Activated CD4-positive, alpha-beta memory T cell treated with anti-CD3 and anti-CD28 coated beads, Interleukin-2, amount 10 ng/mL, durations not matched to agents 7 days and 5 days (primary cell): ENCODE measurements at places on chromosomes 5 and 9. TPM values are rescaled to one million over a fixed set of nuclear protein-coding genes. Genes with fewer than 3 reads are reported as not detected.
A peak's percentile ranks its signal among the peaks of the same experiment; 100 is the strongest.

DNA sequence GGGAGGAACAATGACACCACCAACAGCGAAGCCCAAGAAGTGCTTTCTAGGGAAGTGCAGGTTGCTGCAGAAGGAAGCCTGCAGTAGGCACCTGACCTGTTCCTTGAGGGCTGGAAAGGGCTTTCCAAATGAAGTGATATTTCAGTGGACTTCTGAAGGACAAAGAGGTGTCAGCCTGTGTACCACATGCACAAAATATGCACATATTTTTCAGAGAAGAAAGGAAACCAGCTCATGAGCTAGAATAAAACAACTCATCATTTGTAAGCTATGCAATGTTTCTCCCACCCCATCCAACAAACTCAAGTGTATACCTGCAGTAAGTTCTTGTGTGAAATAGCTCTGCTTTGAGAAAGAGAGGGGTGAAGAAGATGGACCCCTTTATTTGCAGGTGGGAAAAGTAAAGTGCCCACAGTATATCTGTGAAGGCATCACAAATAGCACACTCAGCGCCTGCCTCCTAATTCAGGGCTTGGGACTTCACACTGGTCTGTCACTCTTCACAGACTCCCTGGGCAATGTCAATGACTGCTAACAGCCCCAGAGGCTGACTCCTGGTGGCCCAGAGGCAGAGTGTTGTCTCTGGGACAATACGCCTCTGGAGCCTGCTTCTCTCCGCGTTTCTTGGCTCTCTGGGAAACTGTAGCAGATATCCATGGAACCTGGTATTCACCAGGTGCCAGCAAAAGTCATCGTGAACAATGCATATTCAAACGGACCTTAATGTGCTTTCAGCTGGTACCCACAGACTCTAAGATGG is 198.1 kb upstream of the EFNA5 start:
- no peaks in the 10 kb centered on the region for H3K4me1 ChIP-seq
- H3K27me3 ChIP-seq, result no peaks in the 10 kb centered on the region
- no peaks in the 10 kb centered on the region for H3K36me3 ChIP-seq
- DNase-seq, result no peak

The TNC gene
- total RNA-seq, result 0.03 TPM

The PCDHB10 gene
- not detected for total RNA-seq

DNA sequence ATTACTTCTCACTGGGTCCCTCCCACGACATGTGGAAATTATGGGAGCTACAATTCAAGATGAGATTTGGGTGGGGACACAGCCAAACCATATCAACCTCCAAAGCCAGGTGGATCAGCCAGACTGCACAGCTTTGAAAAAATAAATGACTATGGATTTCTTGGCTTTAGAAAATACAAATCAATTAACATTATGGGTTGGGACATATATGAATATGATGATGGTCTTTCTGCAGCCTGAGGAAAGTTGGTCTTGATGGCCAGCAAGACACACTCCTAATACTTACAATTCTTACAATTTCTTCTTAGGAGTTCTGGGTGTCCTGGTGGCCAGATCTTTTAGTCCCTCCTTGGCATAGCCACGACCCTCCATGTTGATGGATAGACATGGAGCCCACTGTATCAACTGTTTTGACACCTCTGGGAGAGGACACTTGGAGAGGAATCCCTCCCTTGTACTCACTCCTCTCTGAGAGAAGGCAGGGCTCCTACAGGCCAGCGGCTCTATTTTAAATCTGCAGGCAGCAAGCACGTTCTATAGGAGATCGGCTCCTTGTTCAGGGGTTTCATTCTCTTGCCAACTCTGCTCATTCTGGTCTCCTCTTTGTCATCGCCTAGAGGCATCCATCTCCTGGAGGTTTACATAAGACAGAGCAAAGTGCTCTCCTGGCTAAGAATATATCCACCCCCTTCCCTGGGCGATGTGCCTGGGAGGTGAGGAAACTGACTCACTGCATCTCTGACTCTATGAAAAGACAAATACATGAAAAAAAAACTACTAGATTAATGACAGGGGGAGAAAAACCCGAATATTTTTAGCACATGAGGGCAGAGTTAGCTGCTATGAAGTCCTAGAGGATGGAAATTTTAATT is 145.9 kb downstream of the CARTPT start:
- no peaks in the 10 kb centered on the region for H3K36me3 ChIP-seq
- no peak for DNase-seq

GRCh38 chr5:137828180-137828579 is 39.5 kb upstream of the MYOT start:
- H3K27ac ChIP-seq, result no peak overlapping the region
- H3K27me3 ChIP-seq, result peaks cover 4% of the 10 kb centered on the region
- H3K4me3 ChIP-seq, result no peak overlapping the region
- no peak for DNase-seq
- no peaks in the 10 kb centered on the region for H3K36me3 ChIP-seq
- no peaks in the 10 kb centered on the region for H3K4me1 ChIP-seq

- DNase-seq, result peak; percentile 19
- H3K4me1 ChIP-seq, result peaks cover 6% of the 10 kb centered on the region
- peaks cover 2% of the 10 kb centered on the region for H3K27me3 ChIP-seq
- H3K27ac ChIP-seq, result no peak overlapping the region
Measured at GRCh38 chr9:107422189-107423185, 67.1 kb downstream of the KLF4 start.

GRCh38 chr5:30808996-30809395 is 384.5 kb upstream of the CDH6 start:
- H3K4me3 ChIP-seq, result no peak overlapping the region
- no peaks in the 10 kb centered on the region for H3K36me3 ChIP-seq
- no peaks in the 10 kb centered on the region for H3K27me3 ChIP-seq
- no peak overlapping the region for H3K27ac ChIP-seq
- no peak for DNase-seq
- no peaks in the 10 kb centered on the region for H3K4me1 ChIP-seq

DNA sequence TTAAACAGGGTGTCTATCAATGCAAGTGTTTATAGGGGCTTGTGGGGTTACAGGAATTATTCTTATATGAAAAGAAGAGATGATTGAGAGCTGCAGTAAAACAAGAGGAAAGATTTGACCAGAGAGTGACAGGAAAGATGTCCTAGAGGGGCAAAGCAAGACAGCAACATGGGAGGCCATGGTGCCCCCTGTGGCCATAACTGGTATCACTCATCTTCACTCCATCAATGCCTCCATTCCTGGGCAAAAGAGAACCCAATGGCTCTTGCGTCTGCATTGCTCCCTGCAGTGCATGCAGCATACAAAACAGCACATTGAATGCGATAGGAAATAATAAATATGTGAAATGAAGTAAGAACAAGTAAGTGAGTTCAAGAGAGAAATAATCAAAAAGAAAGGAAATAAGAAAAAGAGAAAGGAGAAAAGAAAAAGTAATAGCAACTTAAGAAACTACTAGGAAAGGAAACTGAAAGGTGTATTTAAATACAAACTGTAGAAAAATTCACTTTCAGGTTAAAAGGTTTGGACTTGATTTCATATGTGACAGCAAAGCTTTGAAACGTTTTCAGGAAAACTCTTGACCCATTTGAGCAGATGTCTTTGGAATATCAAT is 206.6 kb downstream of the SEMA5A start:
- H3K27me3 ChIP-seq, result no peaks in the 10 kb centered on the region
- no peaks in the 10 kb centered on the region for H3K36me3 ChIP-seq
- no peak overlapping the region for H3K27ac ChIP-seq
- DNase-seq, result no peak
- H3K4me1 ChIP-seq, result peaks cover 1% of the 10 kb centered on the region

GRCh38 chr9:33818167-33818846 is 1.3 kb downstream of the UBE2R2 start:
- H3K4me1 ChIP-seq, result peaks cover 59% of the 10 kb centered on the region
- peaks cover 16% of the 10 kb centered on the region for H3K36me3 ChIP-seq
- no peak for DNase-seq
- H3K27me3 ChIP-seq, result no peaks in the 10 kb centered on the region

- no peaks in the 10 kb centered on the region for H3K36me3 ChIP-seq
- no peak overlapping the region for H3K4me3 ChIP-seq
- H3K27ac ChIP-seq, result no peak overlapping the region
- peaks cover 16% of the 10 kb centered on the region for H3K27me3 ChIP-seq
Measured at GRCh38 chr5:181043285-181044092, 3.4 kb downstream of the BTNL9 start.

DNA sequence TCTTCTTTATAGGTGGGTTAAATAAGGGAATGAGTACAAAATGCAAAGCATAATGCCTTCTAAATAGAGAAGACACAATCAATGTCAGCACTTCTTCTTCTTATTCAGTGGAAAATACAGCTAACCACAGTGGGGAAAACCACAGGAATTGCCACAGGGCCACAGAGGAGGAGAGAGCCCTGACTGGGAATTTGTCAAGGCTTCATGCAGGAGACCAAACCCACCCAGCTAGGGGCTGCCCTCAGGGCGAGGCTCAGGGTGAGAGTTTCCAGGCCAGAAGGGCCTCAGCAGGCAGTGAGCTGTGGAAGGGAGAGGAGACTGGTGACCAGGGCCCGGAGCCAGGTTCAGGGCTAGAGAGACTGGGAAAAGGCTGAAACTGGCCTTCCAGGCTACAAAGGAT is 279.1 kb downstream of the MSX2 start:
- H3K4me3 ChIP-seq, result no peak overlapping the region
- peaks cover 8% of the 10 kb centered on the region for H3K4me1 ChIP-seq
- H3K36me3 ChIP-seq, result peaks cover 8% of the 10 kb centered on the region

DNA sequence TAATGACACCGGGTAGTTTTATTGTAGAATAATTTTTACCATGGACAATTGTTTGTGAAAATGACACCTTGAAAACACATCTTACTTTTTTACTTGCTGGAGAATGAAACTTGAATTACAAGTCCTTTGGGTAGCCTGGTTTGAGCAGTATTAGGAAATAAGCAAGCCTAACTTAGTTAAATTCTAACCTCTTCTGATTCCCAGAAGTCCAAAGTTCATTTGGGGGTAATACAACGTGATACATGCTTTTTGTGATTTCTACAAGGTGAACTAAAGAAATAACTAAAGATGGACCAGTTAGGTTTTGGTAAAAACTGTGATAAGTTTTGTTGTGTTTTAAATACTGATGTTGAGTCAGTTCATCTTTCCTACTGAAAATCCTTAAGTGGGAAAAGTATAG is 135.4 kb upstream of the DMRT1 start:
- H3K27me3 ChIP-seq, result peaks cover 5% of the 10 kb centered on the region
- DNase-seq, result no peak
- H3K27ac ChIP-seq, result no peak overlapping the region

The CD14 gene
- 0.23 TPM for total RNA-seq

The SPARC gene
- total RNA-seq, result 0.25 TPM

DNA sequence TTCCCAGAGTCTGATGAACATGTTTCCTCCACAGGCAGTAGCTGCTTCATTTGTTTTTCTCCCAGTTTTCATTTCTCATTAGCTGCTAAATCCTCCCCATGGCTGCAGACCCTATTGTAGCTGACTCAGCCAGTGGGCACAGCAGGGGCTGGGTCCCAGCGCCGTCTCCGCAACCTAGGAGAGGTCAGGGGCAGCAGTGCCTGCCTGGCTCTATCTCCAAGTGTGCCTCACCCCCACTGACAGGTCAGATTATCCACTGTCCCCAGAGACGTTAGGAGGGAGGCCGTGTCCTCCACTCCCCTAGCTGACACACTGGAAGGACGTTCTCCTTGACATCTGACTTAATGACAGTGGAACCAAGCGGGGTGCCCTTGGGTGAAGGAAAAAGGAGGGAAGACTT is 31.1 kb downstream of the KCNIP1 start:
- no peak for DNase-seq
- no peaks in the 10 kb centered on the region for H3K36me3 ChIP-seq
- H3K27me3 ChIP-seq, result peaks cover 20% of the 10 kb centered on the region
- no peaks in the 10 kb centered on the region for H3K4me1 ChIP-seq
- no peak overlapping the region for H3K4me3 ChIP-seq

GRCh38 chr9:103942651-103943050 is 151.5 kb upstream of the SMC2 start:
- H3K4me3 ChIP-seq, result no peak overlapping the region
- H3K4me1 ChIP-seq, result no peaks in the 10 kb centered on the region
- H3K27ac ChIP-seq, result no peak overlapping the region
- DNase-seq, result no peak

The IFNB1 gene
- total RNA-seq, result 0.35 TPM

DNA sequence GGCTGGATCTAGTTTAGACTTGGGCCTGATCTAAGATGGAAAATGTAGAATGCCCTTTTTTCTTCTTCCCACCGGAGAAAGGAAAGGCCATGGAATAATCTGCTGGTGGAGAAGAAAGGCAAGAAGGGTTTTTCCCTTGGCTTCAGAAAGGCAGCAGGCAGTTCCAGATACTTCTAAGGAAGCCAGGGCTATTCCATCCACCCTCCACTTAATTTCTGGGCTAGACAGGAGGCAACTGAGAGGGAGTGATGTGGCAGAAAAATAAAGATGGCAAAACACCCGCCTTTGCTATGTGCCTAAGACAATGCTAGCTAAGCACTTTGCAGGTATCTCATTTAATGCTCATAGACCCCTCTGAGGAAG is 9.9 kb downstream of the MYOZ3 start:
- H3K36me3 ChIP-seq, result no peaks in the 10 kb centered on the region
- DNase-seq, result no peak
- H3K27ac ChIP-seq, result no peak overlapping the region
- H3K4me3 ChIP-seq, result no peak overlapping the region
- H3K4me1 ChIP-seq, result peaks cover 7% of the 10 kb centered on the region

The INSYN2B gene
- not detected for total RNA-seq

GRCh38 chr5:80905405-80905804 is 54.8 kb upstream of the RASGRF2 start:
- no peak for DNase-seq
- no peak overlapping the region for H3K4me3 ChIP-seq
- H3K4me1 ChIP-seq, result no peaks in the 10 kb centered on the region

DNA sequence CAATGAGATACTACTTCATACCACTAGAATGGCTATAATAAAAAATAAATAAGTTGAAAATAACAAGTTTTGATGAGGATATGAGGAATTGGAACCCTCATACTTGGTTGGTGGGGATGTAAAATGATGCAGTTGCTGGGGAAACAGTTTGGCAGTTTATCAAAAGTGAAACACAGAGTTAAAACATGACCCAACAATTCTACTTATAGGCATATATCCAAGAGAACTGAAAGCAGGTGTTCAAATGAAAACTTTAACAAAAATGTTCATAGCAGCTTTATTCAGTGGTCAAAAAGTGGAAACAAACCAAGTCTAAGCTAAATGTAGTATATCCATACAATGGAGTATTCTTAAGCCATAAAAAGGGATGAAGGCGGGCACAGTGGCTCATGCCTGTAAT is 13.1 kb upstream of the LHFPL2 start:
- H3K36me3 ChIP-seq, result no peaks in the 10 kb centered on the region
- no peak overlapping the region for H3K4me3 ChIP-seq
- no peaks in the 10 kb centered on the region for H3K4me1 ChIP-seq
- no peak for DNase-seq

The EMB gene
- total RNA-seq, result 188 TPM

- no peak for DNase-seq
- H3K27me3 ChIP-seq, result no peaks in the 10 kb centered on the region
- no peak overlapping the region for H3K4me3 ChIP-seq
Measured at GRCh38 chr9:122307925-122308324, 43.2 kb downstream of the MRRF start.

DNA sequence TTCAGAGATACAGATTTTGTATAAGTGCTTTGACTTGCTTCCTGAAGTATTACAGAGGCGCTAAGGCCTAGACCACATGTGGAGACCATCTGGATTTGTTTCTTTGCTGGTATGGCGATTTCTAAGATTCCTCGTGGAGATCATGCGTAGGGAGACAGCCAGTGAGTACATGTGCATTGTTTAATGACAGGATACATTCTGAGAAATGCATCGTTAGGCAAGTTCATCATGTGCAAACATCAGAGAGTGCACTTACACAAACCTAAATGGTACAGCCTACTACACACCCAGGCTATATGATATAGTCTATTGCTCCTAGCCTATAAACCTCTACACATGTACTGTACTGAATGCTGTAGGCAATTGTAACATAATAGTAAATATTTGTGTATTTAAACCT is 16.5 kb upstream of the CEP120 start:
- no peak overlapping the region for H3K27ac ChIP-seq
- H3K4me1 ChIP-seq, result peaks cover 34% of the 10 kb centered on the region
- no peaks in the 10 kb centered on the region for H3K36me3 ChIP-seq
- H3K27me3 ChIP-seq, result no peaks in the 10 kb centered on the region
